ENCODE measurements at places on chromosomes 5 and 9.

- DNase-seq = no peak
These were observed 177.5 kb downstream of the ZDHHC21 start for GRCh38 chr9:14515571-14516198.

GRCh38 chr5:9231842-9232241, 314.0 kb downstream of the SEMA5A start:
- no peak for DNase-seq

DNA sequence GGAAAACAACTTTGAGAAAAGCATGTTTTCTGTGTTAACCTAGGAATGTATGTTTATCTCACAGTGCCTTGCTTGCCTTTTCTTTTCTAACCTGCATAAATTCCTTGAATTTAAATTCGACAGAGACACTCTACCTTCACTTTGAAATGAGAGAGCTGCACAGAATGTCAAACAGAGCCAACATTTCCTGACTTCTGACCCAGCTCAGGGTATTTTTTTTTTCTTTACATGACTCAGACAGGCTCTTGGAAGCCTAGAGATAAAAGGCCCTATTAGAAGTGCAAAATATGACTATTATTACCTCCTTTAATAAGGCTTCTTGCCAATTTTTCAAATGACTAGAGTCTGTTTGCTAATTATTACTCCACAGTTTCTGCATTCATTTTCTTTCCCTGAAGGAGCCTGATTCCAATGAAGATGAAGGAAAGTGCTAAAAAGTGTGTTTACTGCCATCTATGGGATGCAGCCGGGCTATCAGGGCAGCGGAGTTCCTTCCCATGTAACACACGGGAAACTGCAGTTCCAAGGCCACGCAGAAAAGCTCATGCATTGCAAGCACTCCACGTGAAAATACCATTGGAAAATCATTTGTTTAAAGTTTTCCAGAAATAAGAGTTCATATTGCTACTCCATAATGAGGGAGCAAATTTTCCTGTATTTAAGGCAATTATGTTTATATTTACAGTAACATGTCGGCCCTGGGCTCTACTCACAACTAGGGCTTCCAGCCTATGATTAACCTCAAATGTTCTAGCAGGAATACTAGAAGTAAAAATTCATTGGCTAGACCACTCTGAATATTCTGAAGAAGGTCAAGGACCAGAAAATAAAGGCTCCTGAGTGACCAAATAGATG, 485.6 kb downstream of the ZSWIM6 start:
- DNase-seq = peak; percentile 52

DNA sequence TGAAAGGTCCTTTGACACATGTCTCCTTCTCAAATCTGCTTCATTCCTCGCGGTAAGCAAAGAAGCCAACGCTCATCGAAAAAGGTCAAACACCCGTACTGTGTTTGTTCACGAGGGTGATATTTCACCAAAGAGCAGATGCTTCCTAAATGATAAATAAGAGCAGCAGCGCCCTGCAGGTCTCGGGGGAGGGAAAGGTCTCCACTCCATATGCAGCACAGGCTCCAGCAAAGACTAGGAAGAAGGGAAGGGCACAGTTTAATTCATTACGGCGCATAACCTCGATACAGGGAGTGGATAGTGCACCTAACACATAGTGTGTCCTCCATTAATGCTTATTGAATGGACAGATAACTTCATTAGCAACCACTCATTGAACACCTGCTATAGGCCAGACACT, 593.3 kb downstream of the CDK5RAP2 start:
- no peak for DNase-seq

DNA sequence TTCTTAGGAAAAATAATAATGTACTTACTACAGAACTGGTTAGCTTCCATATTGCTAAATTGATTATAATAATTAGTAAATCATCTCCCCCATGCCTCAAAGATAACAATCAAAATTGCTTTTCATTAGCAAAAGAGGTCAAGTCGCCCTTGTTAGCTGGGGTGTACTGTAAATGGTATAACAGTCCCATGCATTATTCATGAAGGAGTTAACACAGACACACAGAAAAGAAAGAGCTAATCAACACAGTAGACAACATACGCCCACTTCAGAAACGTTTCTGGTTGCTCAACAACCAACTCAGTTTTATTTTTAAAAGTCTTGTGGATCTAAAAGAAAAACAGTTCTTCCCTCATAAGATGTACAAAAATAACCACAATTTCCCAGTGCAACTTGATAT, 100.2 kb downstream of the MPDZ start:
- no peak for DNase-seq

- no peak for DNase-seq
These were observed 11.6 kb upstream of the TNFAIP8 start for GRCh38 chr5:119344231-119344630.

- DNase-seq = no peak
These were observed 323.1 kb upstream of the KCNN2 start for GRCh38 chr5:114038756-114039155.

DNA sequence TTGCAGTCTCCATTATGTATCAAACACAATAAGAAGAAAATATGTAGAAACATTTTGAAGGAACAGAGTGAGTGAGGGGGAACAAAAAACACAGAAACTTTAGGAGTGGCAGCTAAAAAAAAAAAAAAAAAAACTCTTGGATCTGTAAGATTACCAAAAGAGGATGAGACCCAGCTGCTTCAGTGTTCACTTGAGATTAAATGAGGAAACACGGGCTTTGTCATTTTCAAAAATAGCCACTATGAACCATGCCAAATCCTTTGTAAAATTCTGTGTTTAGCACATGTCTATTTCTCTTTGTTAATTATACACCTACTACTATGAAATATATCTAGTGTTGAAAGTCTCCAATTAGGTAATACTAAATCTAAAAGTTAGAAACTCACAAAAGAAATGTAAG, 485.9 kb downstream of the EFNA5 start:
- no peak for DNase-seq

- no peak for DNase-seq
These were observed 102.1 kb downstream of the LURAP1L start for GRCh38 chr9:12876872-12877271.

GRCh38 chr5:53357439-53357838, 123.0 kb upstream of the FST start:
- no peak for DNase-seq

DNA sequence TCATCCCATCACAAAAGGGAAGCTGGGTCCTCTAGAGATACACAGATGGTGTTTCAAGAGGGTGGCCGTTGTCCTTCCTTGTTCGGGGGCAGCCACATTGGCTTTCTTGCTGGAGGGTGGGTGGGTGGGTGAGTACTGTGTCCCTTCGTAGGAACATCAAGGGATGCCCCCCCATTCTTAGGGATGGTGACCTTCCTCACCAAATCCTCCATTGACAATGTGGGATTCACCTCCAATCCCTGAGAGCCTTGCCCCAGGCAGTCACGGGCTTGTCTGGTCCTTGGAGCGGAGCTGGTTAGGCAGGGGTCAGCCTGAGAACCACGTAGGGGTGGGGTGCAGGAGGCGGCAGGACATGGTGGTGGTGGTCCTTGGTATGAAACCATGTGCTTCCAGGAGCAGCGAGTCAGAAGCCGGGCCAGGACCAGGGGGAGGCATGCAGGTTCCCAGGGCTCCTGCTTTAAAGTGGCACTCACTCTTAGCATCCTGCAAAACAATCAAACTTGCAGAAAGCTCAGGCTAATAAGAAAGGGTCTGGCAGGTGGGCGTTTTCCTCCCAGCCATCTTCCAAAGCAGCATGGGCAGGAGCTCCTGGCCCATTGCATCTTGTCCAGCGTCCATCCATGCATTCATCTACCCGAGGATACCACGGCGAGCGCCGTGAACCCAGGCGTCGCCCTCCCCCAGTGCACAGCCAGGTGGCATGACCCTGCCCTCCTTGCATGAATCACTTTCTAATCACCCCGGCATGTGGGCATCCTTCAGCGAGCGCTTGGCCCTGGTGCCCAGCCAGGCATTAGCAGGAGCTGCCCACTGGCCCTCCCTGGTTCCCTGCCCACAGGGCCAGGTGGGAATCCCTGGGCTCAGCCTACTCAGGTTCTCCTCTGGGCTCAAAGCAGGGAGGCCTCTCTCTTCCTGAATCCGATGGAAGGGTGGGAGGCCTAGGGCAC, 76.4 kb downstream of the NTNG2 start:
- no peak for DNase-seq

DNA sequence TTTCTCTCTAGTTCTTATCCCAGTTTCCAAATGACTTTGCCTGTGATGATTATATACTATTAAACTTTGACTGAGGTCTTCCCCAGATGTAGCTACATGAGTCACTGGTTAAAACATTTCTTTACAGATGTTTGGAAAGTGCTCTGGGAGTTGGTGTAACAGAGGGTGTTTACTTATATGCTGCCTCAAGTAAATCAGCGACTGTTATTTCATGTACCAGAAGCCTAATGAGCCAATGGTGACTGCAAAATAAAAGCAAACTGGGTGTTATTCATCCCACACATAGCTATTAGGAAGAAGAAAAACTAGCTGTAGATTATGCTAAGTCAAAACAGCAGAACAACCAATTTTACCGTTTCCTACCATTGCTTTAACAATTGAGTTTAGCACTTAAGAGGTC, 929.7 kb upstream of the SEMA6A start:
- DNase-seq = no peak

DNA sequence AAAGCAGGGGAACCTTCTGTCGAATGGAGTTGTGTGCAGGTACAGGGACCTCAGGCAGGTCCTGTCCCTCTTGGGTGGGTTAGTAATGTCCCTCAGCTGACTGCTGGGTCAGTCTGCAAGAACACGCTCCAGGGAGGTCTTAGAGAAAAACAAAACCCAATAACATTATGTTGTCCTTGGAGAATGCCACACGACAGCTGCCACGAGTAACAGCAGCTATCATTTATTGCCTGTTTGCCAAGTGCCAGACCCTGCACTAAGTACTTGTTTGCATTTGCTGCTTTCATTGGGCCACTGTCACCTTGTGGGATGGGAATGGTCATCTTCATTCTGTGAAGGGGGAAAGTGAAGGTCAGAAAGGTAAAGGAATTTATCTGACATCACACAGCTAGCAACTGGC, 310.3 kb downstream of the SLIT3 start:
- no peak for DNase-seq

DNA sequence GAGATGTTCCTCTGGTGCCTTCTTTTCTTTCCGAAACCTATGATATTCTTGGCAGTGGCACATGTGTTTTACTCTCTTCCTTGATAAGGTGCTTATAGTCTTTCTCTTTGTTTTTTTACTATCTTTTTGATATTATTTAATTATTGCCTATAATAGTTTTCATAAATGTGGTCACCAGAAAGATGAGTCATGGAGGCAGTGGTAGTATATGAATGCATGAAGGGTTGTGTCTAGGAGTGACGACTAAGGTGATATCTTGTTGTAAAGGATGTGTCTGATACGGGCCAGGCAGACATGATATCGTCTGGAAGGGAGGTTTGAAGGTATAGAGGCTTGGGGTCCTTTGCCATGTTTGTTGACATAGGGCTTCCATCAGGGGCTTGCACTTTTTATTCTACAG, 36.8 kb downstream of the SLC44A1 start:
- no peak for DNase-seq

GRCh38 chr9:69190086-69190862, 16.2 kb downstream of the TJP2 start:
- DNase-seq = no peak

- no peak for DNase-seq
These were observed 381.8 kb downstream of the ADGRV1 start for GRCh38 chr5:90940227-90940995.

DNA sequence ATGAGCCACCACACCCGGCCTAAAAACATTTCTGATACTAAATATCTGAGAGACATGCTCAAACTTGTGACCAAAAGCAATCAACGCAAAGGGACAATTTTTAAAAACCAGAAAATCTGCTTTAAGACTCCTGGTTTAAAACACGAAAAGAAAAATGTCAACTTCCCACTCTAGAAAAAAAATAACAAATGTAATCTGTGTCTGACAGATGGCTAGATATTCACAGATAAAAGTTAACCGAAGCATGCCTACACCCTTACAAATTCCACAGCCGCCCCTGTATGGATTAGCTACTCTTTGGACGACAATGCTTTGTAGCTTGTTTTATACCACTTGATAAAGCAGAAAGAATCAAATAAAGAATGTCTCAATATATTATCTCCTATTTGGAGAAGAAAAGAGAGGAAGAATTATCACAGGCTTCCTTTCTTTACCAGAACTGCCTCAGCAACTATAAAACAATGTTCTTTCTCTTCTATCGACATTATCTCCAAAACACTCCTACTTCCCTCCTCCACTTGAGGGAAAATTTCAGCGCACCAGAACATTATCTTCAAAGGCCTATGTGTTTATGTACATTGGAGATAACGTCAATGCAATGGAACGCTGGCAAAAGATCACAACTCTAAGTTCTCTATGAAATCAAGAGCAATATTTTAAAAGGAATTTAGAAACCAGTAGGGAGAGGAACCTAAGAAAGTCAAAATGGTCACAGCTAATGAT, 26.2 kb downstream of the CEMIP2 start:
- DNase-seq = no peak

DNA sequence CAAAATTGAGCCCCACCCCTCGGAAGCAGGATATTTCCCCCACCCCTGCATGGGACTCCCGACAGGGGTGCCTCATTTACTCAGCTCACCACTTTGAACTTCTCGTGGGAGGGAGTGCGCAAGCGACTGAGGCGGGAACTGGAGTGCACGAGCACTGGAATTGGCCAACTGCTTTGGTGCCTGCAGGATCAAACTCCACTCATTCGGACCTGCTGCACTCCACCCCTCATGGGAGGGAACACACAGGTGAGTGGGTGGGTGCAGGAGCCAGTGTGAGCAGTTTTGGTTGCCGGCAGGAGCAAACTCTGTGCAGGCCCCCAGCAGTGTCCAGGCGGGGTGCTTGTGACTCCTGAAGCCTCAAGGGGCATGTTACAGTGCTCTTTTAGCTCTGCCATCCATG, 301.2 kb downstream of the TUSC1 start:
- no peak for DNase-seq

DNA sequence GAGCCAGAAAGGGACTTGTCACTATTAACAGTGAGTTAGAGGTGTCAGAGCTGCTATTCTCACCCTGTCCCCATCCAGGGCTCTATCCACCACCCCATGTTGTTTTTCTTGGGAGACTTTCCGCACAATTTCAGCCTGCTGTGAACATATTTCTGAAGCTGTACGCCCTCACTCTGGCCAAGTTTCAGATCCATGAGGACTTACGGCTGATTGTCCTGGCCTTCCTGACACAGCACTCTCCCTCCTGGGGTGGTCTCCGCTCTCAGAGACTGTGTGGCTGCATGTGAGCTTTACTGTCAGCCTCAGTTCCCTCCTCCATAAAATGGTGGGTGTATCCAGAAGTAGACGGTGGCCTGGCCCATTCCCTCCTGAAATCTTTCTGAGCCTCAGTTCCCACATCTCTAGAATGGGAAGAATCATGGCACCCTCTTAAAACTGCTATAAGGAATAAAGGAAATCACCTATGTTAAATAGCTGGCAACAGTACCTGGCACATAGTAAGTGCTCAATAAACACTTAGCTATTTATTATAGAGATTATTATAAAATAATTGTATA, 804 bp upstream of the IL17B start:
- no peak for DNase-seq

DNA sequence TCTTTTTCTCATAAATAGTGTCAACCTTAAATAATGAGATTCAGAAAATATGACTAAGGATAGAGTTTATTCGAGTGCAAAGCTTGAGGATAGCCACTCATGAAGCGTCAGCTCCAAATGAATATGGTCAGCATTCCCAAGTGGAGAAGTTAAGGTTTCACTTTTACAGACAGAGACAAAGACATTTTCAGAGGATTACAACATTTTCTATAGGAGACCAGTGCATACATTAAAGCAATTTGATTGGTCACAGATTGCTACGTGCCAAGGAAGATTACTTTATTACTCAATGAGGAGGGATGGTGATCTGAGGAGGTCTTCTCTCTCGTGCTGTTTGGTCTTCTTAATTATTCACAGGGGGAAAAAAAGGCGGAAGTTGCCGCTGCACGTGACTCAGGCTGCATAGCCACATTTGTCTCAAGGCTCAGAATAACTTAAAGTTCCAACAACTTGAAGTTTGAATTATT, 60.1 kb upstream of the SPATA31C2 start:
- no peak for DNase-seq
